ENCODE measurements at places on chromosomes 1 and 21.

- DNase-seq, result no peak
These were observed 22.4 kb downstream of the PTTG1IP start for GRCh38 chr21:44850905-44851657.

GRCh38 chr1:188986745-188987417, 1490.8 kb downstream of the BRINP3 start:
- no peak for DNase-seq

DNA sequence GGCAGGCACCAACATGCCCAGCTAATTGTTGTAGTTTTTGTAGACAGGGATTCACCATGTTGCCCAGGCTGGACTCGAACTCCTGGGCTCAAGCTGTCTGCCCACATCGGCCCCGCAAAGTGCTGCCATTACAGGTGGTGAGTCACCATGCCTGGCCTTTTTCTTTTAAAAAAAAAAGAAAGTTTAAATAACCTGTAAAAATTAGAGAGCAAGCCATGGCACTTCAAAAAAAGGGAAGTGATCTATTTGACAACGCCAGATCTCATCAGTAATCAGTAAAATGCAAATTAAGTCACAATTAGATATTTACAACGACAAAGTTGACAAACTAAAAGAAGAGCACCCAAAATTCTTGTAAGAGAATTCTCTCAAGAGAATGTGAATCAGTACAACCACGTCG, 2.9 kb upstream of the RBBP5 start:
- no peak for DNase-seq

GRCh38 chr1:15226388-15227255, 20.4 kb upstream of the FHAD1 start:
- no peak for DNase-seq

- no peak for DNase-seq
These were observed 2.5 kb downstream of the UBL4B start for GRCh38 chr1:110114784-110115183.

GRCh38 chr1:62212411-62212810, 17.8 kb downstream of the L1TD1 start:
- no peak for DNase-seq

GRCh38 chr1:52192436-52192835, 50.5 kb downstream of the ZFYVE9 start:
- DNase-seq, result no peak

DNA sequence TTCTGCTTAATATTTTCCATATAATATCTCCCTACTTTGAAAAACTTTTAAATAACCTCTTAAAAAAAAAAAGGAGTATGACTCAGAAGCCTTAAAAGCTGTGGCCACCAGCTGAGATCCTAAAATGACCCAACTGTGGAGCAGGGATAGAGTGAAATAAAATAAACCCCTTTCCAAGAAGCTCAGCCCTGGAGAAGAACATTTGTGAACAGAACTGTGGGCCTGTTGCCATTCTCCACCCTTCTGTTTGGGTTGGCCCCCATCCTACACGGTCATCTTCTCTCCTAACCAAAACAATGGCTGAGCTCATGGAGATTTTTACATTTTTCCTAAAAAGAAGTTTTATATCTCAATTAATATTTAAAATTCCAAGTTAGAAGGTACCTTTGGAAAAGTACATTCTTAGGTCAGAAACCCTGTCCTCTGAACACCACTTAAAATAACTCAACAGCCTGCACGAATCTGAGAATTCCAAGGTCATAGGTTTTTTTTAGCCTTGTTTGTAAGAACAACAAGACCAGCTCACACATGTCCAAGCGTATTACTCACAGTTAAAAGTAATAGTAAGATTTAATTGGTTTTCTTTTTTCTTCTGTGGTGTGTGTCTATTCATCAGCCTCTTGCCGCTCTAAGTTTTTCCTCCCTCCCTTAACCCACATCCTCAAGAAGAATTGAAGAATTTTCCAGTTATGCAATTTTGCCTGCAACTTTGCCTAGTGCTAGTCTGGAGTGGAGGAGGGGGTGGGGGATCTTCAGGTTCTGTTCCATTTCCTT, 107.7 kb upstream of the ERRFI1 start:
- no peak for DNase-seq

DNA sequence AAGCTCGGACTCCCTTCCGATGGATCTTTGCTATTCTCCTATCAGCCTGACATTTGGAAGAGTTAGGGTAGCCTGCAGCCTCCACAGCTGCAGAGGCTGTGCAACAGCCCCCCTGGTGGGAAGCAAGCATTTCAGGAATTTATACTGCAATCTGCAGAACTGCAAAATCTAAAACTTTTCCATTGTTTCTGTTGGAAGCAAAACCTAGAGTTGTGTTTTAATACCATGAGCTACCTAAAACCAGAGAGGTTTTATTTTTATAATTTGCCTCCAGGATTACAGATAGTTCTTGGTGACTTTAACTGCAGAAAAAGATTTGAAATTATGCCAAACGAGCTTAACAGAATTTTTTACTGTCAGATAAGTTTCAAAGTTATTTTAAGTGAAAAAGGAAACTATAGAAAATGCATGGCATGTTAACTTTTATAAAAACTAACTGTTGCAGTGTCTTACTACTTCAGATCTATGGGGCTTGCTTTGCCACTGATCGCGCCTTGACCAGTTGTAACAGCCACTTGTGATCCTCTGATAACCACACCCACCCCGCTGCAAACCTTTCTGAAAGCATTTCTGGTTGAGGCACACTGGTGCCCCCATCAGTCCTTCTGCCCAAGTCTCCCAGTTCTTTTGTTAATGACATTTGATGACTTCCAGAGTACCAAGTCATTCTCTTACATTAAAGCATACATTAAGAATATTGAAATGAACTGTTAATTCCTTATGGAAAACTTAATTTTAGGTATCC, 64.8 kb downstream of the PRDM2 start:
- DNase-seq, result peak; percentile 33

DNA sequence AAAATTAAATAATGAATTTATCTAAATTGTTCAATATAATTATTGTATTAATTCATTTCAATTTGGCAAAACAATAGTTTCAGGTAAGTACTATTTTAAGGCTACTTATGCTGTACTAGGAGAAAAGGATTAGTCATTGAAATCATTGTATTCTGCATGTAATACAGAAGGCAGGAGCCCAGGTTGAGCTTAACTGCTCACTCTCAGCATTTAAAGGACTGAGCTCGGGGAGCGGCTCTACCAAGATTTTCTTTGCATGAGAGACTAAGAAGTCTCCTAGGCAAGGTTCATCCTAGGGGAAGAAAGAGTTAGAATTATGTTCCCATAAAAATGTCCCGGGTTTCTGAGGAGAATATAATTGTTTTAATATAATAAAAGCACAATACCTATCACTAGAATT, 112.5 kb downstream of the CYYR1 start:
- no peak for DNase-seq

GRCh38 chr1:211518330-211519289, 26.6 kb upstream of the RD3 start:
- DNase-seq, result no peak
